Lower lobe of right lung (tissue), 2 donors: ENCODE measurements at places on chromosomes 12 and 14.

GRCh38 chr14:77098529-77099353, 683 bp downstream of the CIPC start:
- DNase-seq, result peak; percentile 72

- DNase-seq, result no peak
Measured at GRCh38 chr12:47458279-47458678, 247.6 kb downstream of the RPAP3 start.

DNA sequence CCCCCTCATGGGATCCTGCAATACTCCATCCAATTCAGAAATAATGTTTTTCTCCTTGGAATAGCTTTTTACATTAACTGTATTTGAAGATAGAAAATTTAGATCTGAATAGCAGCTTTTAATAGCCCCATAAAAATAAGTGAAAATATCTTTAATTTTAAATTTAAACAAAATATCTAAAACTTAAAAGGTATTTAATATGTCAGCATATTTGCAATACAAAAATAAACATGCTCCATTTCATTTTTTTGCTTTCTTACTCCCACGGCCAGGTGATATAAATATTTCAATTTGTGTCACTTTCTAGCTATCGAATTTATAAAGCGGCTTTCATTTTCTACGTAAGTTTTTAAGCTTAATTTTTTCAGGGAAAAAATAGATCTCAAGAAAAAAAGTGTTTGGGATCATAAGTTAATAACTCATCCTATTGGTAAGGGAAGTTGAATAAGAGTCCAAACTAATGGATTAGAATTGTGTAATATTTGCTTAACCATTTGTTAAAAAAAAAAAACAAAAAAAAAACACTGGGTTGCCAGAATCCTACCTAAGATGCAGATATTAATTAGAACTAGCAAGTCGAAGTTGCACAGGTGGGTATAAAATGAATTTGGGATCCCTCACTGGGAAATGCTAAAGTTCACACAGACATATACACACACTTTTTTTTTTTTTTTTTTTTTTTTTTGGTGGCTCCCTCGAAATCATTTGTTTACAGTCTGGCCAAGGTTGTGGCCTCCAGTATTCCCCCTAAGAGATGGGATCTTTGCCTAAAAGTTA, 47.6 kb downstream of the PPP2R5C start:
- DNase-seq, result no peak

GRCh38 chr14:100580316-100581227, 6.6 kb downstream of the BEGAIN start:
- peak; percentile 27 for DNase-seq

GRCh38 chr12:45532113-45532512, 197.4 kb upstream of the ARID2 start:
- no peak for DNase-seq

GRCh38 chr12:116338064-116338846, 60.8 kb upstream of the MED13L start:
- no peak for DNase-seq

DNA sequence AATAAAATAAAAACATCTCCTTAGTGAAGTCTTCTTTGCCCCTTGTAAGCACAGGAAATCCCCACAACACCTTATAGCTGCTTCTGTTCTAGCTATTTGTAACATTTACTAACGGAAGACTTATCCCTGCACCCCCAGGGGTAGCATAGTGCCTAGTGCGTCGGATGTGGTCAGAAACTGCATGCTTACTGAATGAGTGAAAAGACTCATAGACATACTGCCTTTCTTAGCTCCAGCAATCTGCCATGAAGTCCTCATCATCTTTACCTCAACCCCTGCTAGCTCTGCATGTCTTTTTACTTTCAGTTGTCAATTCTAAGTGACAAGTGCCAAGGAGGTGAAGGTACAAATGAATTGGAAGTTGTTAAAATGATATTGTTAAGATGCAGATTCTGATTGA, 12.9 kb downstream of the RIOX1 start:
- DNase-seq, result no peak

- no peak for DNase-seq
Measured at GRCh38 chr14:61585598-61586543, 109.4 kb upstream of the HIF1A start.

DNA sequence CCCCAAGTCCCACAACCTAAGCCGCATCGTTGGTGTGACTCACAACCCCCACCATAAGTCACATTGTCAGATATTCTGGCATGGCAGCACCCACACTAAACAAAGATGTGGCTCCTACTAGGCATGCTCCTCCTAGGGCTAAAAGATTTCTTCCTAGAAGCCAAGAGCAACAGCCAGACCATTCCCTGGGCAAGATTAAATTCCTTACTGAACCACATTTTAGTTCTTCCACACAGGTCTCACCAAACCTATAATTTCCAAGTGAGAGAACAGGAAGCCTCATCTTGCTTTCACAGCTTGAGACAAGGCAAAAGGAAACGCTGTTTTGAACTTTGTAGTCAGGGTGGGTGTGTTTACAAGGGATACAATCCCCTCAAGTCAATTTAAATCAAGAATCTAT, 632.8 kb downstream of the DIO2 start:
- no peak for DNase-seq

GRCh38 chr14:89486505-89486904, 69.5 kb upstream of the FOXN3 start:
- DNase-seq, result no peak

GRCh38 chr14:96098309-96098998, 59.3 kb downstream of the C14orf132 start:
- DNase-seq, result no peak

- no peak for DNase-seq
Measured at GRCh38 chr14:21106176-21106497, 5.3 kb downstream of the TMEM253 start.

- no peak for DNase-seq
Measured at GRCh38 chr12:79559591-79559990, 131.2 kb downstream of the PAWR start.

DNA sequence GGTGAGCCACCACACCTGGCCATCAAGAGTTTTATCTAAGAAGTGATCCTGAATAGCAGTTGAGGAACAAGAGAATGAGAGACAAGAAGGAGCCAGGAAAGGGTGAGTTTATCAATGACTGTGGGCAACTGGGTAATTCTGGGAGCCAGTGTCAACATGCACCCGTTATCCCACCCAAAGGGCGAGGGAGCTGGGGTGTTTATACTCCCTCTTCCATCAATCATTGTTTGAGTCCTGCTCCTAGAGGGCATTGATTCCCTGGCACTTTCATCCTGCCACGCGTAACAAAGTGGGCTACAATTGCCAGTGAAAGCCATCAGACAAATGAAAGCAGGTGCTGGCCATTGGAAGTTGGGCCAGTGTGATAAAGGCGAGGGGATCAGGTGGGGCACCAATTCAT, 136.3 kb downstream of the SUDS3 start:
- DNase-seq, result no peak

- DNase-seq, result no peak
Measured at GRCh38 chr12:130053651-130054069, 108.6 kb upstream of the FZD10 start.

DNA sequence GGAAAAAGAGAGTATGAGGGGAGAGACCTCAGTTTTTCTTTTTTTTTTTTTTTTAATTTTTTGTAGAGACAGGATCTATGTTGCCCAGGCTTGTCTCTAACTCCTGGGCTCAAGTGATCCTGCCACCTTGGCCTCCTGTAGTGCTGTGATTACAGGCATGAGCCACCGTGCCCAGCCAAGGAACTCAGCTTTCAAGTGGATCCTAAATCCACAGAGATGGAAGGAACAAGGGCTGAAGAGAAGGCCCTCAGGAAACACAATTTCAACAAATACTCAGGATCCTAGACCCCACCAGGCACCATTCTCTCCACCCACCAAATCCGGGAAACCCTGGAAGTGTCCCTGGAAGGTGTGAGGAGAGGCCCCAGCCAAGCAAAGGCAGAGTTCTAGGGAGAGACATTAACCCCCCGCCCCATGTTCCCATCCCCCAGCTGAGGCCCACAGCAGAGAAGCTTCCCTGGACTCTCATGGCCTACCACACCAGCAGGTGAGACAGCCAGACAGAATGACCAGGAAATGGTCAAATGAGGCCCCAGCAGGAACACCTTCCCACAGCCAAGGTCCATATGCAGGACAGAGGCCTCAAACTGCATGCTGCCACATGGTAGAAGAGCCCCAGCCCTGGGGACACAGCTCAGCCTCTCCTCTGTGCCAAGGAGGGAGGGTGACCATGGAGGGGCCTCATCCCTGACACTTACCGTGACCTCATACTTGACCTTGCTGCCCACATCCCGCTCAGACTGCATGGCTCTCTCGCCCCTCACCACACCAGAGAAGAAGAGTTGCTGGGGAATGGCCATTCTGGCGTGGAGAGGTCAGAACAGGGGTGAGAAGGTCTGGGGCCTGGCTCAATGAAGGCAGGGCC, 14.1 kb downstream of the ITGA7 start:
- DNase-seq, result no peak

DNA sequence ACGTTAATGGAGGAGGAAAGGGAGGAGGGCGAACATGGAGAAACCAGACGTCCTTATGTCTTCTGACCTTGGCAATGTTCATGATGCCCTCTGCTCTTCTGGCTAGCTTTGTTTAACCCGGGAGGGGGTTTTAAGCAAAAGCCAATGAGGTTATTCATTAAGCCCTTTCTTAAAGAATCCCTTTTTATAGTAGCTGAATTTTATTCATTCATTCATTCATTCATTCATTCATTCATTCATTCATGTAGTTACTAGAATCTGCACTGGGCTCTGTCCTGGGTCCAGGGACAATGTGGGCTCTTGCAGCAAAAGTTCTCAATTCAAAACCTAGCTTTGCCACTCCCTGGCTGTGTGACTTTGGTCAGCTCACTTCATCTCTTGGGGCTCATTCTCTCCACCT, 14.0 kb downstream of the LHX5 start:
- no peak for DNase-seq

DNA sequence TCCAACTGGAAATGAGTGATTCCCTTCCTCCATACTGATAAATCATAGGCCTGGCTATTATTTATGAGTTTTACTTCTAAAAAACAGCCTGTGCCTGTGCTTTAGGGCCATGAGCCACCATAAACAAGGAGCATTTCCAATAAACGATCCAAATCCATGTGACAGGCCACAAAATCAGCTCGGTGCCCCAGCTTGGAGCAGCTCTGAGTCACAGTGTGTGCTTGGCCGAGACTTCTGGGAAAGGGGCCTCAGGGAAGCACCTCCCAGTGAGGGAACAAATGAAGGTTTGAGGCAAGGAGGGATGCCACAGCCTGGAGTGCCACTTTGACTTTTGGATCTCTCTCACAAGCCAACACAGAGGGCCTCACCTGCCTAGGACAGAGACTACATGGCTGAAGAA, 190.4 kb downstream of the NTF3 start:
- DNase-seq, result no peak

- peak; percentile 73 for DNase-seq
Measured at GRCh38 chr14:93906341-93907329, 20.5 kb upstream of the FAM181A start.

GRCh38 chr12:39616251-39616650, 3.4 kb downstream of the ABCD2 start:
- DNase-seq, result no peak

DNA sequence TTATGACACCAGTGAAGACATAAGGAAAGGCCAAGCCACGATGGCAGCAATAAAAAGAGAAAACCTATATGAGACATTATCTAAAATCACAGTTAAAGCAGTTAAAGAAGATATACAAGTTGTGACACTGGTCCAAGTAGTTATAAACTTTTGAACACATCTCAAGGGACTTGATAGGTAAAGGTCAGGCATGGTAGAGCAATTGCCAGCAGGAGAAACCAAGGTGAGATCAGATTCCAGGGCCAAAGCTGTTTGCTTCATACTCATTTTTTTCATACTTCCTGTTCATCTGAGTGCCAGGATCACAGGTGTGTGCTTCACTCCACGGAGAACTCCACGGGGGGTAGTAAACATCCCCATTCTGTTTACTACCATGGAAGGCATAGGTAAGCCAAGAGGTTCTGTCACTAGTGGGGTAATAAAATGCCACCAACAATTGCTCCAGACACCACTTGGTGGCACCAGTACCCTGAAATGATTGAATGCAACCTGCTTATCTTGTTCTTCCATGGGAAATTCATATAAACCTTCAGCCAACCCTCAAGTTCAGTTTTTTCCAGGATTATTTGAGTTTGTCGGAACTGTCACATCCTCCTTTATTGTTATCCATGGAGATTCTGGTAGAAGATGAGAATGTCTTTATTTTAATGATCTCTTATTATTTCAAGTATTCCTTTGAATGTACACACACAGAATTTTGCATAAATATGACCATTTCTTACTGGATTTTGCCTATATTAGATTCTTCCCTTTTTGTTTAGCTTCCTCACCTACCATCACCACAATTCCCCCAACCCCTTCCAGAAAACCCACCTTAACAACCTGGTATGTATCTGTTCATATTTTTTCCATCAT, 59.2 kb upstream of the TSPAN8 start:
- DNase-seq, result no peak

- DNase-seq, result no peak
Measured at GRCh38 chr14:24692382-24693352, 58.7 kb upstream of the GZMB start.

GRCh38 chr12:88746386-88746785, 166.1 kb upstream of the KITLG start:
- no peak for DNase-seq

- peak; percentile 74 for DNase-seq
Measured at GRCh38 chr12:47742253-47742825, 16.3 kb downstream of the RAPGEF3 start.

DNA sequence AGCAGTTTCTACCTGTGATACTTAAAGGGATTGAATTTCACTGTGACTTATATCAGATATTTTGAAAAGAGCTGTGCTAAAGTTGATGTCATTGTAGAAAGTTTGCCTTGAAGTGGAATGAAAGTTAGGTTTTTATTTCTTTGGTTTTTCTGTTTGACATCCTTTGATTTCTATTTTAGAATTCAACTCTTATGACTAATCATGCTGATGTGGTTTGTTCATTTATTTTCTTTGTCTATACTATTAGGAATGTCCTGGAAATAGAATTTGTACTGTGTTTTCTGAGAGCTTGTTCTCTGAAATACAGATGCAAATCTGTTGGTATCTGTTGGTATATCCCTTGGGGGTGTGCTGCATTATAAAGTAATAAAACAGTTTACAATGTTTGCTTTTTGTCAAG, 3.3 kb downstream of the CNOT2 start:
- DNase-seq, result no peak
